Activated CD4-positive, alpha-beta T cell treated with anti-CD3 and anti-CD28 coated beads, Interleukin-2, amount 50 U/mL, for 16 hours (primary cell): ENCODE measurements at places on chromosomes 6 and 20.

DNA sequence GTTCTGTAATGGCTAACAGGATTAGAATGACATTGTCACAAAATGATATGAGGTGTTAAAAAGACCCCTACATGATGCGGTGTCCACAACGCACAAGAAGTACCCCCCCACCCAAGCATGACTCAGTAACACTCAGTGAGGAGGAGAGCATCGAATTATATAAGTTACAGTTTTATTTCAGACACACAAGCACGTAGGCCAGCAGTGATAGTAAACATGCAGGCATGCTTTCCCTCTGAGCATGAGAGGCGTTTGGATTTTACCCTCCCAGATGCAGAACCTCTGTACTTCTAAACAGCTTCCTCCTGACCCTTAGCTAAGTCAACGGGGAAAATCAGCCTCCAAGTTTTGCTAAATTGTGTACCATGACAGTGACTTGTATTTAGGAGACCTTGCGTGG, 23.9 kb downstream of the GNAS start:
- DNase-seq: no peak

- DNase-seq: no peak
These were observed 33.9 kb upstream of the SGK1 start for GRCh38 chr6:134351615-134352474.

- no peak for DNase-seq
These were observed 26.5 kb upstream of the EMILIN3 start for GRCh38 chr20:41392871-41393704.

DNA sequence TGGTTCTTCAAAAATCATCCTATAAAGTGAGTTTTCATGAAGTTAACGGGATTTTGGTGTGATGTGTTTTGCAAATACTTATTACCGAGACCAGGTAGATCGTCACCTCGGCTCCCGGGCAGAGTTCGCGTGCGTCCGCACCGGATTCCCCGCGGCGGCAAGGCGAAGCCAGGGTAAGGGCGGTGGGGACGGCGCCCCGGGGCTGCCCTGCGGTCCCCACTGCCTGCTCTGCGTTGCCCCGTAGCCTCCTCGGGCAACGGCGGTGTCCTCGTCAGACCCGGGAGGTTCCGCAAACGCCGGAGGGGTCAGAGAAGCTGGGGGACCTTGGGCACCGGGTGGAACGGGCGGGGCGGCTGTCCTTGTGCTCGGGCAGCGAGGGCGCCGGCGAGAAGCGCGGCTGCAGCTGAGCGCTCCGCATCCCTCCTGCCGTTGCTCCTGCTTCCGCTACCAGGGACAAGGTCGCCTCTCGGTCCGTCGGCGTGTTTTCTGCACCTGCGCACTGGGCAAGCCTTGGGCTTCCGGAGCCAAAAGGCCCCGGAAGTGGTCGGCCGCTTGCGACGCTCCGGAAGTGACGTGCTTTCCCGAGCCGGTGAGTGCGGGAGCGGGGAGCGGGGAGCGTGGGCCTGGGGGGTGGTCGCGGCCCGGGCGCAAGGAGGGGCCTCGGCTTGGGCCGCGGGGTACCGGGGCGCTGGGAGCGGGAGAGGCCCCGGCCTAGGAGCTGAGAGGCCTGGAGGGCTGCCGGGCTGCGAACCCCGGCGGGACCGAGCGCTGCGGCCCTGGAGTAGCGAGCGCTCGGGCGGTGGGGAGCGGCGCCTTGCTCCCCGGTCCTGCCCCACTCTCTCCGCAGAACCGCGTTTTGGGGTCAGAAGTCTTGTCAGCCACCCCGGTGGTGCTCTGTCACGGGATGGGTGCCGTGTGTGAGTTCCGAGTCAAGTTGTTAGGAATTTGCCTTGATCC, at the start of gene MTG2:
Gene MTG2, plus strand, starts transcription at position 560 of the 957 bp plus-strand sequence. CDS start 10,393 bp downstream, outside the sequence.
- DNase-seq: peak; percentile 97
